ENCODE measurements at places on chromosomes 13 and 19.

DNA sequence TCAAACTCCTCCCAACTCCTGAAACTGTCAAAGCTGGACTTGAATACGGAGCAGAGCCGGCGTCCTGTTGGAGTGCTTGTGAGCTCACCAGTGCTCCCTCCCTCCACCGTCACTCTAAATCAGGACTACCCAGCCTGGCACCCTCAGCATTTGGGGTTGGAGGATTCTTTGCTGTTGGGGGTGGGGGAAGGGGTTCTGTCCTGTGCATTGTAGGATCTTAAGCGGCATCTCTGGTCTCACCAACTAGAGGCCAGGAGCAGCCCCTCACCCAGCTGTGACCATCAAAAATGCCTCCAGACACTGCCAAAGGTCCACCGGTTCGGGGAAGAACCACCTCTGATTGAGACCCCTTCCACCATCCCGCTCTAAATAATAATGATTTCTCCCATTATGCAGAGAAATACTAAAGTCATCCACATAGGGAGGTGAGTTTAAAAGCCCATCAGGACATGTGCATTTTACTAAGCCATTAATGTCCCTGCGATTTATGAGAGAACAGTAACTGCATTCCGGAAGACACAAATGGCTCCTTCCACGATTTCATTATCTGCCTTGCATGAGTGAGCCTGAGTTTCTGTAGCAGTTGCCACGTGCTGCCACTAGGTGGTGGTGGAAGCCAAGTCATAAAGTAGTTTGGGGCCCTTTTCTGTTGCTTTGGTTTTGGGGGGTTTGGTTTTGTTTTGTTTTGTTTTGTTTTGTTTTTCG is 16.1 kb upstream of the USP29 start:
- peak; percentile 70 for DNase-seq

- no peak for DNase-seq
Measured at GRCh38 chr13:110114316-110114715, 192.6 kb downstream of the COL4A1 start.

GRCh38 chr13:51311957-51312520 is 27.5 kb upstream of the SERPINE3 start:
- no peak for DNase-seq

DNA sequence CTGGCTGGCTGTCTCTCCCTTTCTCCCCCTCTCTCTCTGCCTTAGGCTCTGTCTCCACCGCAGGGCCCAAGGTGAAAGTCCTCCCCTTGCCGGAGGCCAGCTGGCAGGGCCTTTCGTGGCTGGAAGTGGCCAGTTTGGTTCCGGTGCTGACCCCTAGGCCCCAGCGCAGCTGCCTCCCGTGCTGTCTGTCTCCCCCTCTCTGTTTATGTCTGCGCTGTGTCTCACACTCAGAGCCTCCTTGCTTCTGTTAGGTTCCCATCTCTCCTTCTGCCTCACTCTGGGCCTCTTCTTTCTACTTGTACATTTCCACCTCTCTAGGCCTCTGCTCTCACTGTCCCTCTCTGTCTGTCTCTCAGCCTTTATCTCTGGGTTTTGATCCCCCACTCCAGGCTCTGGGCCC is 13.1 kb downstream of the CCDC97 start:
- no peak for DNase-seq

GRCh38 chr13:95005300-95005699 is 293.0 kb upstream of the SOX21 start:
- no peak for DNase-seq

DNA sequence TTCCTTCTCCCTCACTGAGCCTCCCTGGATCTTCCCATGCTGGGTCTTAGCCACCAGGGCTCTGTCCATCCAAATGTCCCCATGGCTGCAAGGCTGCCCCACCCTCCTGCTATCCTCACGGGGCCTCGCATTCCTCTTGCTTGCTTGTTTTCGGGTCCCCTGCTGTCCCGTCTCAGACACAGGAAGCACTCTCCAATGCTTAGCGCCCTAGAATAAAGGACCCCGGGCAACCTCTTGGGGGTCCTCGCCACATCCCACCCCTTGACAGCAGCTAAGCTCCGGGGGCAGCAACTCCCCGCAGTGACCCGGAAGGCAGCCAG is 23.7 kb downstream of the SH3GL1 start:
- no peak for DNase-seq

- no peak for DNase-seq
Measured at GRCh38 chr13:59210543-59210942, 953.2 kb downstream of the DIAPH3 start.

GRCh38 chr13:113061796-113062425 is 43.7 kb upstream of the F7 start:
- no peak for DNase-seq

DNA sequence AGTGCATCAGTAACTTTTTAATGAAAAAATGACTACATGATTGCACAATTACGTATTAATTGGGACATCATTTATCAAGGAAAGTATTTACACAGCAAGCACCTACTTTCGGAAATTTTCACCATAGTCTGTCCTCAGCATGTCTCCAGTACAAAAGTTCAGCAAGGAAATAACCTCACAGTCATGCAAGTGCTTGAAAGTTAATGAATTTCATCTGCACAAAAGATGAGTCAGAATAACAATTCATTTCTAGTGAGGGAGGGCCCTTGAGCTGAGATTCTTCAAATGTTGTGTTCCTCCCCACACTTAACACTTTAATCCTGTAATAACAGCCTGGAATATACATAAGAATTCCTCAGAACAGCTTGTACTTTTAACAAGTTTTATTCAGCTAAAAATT is 49.0 kb upstream of the OXGR1 start:
- DNase-seq, result no peak

- DNase-seq, result no peak
Measured at GRCh38 chr13:39836038-39836437, 180.6 kb downstream of the COG6 start.

- no peak for DNase-seq
Measured at GRCh38 chr19:44992336-44993163, 8.7 kb upstream of the RELB start.

GRCh38 chr19:30023330-30023729 is 81.3 kb downstream of the URI1 start:
- DNase-seq, result no peak

GRCh38 chr13:33230178-33230881 is 55.2 kb downstream of the STARD13 start:
- no peak for DNase-seq

- no peak for DNase-seq
Measured at GRCh38 chr19:38231918-38232317, 7.9 kb upstream of the DPF1 start.

DNA sequence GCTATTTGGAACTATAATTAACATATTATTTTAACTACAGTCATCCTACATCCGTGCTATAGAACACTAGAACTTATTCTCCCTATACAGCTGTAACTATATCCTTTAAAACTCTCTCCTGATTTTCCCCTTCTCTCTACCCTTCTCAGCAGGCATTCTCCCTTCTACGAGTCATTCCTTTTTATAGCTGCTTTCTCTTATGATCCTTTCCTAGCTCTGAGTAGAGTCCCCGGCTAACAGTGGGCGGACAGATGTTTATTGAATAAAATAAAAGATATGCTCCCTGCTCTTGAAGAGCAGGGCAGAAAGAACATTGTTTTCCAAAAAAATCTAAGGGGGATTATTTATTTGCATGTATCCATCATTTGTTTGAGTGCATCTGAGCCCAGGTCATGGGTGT is 246.5 kb upstream of the TMTC4 start:
- no peak for DNase-seq

GRCh38 chr13:42992764-42993122 is 702 bp upstream of the EPSTI1 start:
- no peak for DNase-seq

- no peak for DNase-seq
Measured at GRCh38 chr13:105928048-105928447, 607.4 kb downstream of the EFNB2 start.

DNA sequence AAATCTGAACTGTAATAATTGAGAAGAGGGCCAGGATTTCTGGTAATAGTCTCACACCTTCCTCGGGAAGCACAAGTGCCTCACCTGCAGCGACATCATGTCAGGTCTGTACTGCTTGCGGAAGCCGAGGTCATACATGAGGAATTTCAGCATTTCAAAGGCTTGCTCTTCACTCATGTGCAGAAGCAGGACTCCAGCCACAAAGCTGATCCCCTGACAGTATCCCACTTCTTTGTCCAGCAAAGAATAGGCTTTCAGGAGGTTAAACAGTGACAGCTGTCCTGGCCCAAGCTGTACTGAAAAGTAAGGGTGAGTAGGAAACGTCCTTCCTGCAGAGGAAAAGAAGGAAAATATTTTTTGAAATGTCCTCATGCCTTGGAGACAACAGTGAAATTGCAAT is 182.7 kb downstream of the TBC1D4 start:
- no peak for DNase-seq

DNA sequence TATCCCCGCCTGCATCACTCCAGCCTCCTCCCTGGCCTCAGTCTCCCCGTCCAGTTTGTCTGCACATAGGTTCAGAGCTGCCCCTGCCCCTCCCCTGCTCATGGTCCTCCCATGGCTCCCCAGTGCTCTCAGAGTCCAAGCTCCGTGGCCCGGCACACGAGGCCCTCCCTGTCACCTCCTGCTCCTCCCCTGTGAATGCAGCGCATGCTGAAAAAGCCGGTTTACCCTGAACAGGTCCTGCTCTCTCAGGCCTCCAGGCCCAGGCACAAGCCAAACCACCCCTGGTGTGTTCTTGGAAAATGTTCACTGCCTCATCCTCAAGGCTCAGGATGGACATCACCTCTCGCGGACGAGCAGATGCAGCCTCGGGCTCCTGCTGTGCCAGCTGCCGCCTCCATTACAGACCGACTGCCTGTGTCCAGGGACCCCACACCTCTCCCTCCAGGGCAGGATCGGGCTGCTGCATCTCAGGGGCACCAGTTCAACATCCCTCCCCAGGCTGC is 13.0 kb downstream of the EMP3 start:
- no peak for DNase-seq

DNA sequence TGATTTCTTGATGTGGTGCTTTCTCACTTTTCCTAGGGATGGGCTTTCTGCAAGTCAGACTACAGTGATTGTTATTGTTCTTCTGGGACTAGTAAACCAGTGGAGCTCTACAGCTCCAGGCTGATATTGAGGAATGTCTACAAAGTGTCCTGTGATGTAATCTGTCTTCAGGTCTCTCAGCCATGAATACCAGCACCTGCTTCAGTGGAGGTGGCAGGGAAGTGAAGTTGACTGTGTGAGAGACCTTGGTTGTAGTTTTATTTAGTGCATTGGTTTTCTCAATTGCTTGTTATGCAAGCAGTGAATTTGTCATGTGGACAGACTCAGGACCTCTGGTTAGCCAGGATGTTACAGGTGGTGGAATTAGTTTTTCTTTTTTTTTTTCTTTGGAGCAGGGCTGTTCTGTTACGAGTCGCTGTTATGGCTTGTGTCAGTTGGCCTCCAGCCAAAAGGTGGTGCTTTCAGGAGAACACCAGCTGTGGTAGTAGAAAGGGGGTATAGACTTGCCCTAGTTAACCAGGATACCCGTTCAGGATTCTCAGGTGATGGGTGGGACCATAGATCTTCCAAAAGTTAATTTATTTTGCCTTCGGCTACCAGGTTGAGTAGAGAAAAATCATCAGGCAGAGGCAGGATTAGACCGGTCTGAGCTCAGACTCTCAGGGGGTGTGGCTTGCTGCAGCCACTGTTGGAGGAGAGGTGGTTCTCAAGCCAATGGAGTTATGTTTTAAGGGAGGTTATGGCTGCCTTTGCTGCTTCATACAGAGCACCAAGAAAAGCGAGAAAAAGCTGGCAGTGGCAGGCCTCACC is 11.9 kb upstream of the ZNF675 start:
- peak; percentile 47 for DNase-seq

GRCh38 chr13:102073251-102073650 is 328.6 kb downstream of the FGF14 start:
- DNase-seq, result no peak

DNA sequence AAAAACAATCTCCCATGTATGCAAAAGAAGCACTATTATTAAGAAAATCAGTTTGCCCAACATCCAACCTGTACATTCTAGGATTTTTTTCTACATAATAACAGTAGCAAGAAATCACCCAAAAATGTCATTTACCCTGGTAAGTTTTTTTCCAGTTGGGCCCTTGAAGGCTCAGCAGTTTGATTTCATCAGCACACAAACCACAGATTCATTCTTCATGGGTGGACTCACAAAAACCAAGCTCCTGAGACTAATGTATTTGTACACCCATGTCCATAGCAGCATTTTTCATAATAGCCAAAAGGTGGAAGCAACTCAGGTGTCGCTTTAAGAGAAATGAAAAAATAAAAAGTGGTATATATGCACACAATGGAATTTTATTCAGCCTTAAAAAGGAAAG is 210.1 kb downstream of the TBC1D4 start:
- DNase-seq, result no peak

DNA sequence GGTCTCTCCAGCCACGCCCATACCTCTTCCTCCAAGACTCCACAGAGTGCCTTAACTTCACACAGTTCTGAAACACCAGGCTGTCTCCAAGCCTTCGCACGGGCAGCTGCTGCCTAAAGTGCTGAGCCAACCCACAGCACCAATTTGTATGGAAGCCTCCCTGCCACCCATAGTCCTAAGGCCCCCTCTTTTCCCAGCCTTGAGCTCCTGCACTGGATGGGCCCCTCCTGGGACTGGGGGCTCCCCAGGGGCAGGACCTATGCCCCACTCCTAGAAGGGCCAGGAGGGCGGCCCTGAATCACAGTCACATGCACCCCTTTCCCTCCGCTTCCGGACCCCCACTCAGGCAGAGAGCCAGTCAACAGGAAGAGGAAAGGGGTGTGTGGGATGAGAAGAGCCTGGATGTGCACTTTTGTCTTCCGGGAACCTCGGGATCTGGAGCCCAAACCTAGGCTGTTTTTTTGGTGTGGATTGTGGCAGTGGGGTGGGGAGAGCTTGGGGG is 5.1 kb upstream of the FCER2 start:
- DNase-seq, result no peak

DNA sequence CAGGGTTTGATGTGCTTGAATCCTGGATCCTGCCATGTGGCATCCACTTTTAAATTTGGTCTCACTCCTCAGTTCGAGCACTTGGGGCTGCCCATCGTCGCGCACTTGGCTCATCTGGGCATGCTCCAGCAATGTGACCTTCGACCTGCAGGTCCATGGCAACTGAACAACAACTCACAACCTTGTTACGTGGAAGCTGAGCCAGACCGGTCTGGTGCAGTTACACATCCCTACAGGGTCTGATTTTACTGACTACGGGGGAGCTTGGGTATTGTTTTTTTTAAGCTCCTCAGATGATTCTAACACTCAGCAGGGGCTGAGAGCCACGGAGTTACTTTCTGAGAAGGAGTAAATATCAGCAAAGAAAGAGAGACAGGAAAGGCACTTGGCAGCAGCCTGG is 769.6 kb downstream of the UQCRFS1 start:
- no peak for DNase-seq

- no peak for DNase-seq
Measured at GRCh38 chr13:24610956-24611355, 69.3 kb upstream of the ATP12A start.

GRCh38 chr13:113785051-113786010 is 26.3 kb downstream of the TMEM255B start:
- no peak for DNase-seq

Data from ureter (tissue), 1 donor.